ENCODE measurements at places on chromosomes 12 and 14. TPM values are rescaled to one million over a fixed set of nuclear protein-coding genes. Genes with fewer than 3 reads are reported as not detected.
A peak's percentile ranks its signal among the peaks of the same experiment; 100 is the strongest.

AP1G2 gene
- total RNA-seq: 128 TPM

USP44 gene
- 2.8 TPM for total RNA-seq

ERP27 gene
- total RNA-seq: 24.3 TPM

SMIM41 gene
- not detected for total RNA-seq

SP7 gene
- not detected for total RNA-seq

SUPT16H gene
- 87.0 TPM for total RNA-seq

DNA sequence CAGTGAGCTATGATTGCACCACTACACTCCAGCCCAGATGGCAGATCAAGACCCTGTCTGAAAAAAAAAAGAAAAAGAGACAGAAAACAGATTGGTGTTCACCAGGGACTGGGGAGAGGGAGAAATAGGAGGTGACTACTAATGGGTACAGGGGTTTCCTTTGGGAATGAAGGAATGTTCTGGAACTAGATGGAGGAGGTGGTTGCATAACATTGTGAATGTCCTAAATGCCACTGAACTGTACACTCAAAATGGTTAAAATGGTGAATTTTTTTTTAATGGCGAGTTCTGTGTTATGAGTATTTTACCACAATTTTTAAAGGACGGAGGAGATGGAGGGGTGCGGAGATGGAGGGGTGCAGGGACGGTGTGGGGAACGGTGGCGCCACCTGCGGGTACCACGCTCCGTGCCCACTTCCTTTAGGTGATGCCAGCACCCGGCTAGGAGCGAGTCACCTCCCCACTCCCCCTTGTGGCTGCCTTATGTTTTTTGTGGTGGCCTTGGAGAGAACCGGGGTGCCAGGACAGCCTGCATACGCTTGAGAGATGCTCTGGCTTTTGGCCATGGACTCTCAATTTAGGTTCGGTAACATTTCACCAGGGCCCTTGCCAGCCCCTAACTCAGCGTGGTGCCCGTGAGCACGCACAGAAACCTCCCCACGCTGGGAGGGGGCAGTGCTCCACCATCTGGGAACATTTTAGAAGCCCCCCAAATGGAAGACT, 16.1 kb downstream of the UBC start:
- H3K4me3 ChIP-seq: no peak overlapping the region
- no peak overlapping the region for H3K27ac ChIP-seq
- H3K27me3 ChIP-seq: no peaks in the 10 kb centered on the region
- DNase-seq: no peak

GRCh38 chr12:127400221-127400620, 866.7 kb upstream of the TMEM132C start:
- no peaks in the 10 kb centered on the region for H3K4me1 ChIP-seq
- H3K4me3 ChIP-seq: no peak overlapping the region
- H3K27ac ChIP-seq: no peak overlapping the region
- H3K36me3 ChIP-seq: no peaks in the 10 kb centered on the region

GRCh38 chr12:105223352-105223845, 12.6 kb downstream of the APPL2 start:
- H3K27me3 ChIP-seq: no peaks in the 10 kb centered on the region
- no peaks in the 10 kb centered on the region for H3K4me1 ChIP-seq
- no peak for DNase-seq

GRCh38 chr12:91687052-91688017, 458.3 kb downstream of the BTG1 start:
- H3K4me1 ChIP-seq: no peaks in the 10 kb centered on the region
- no peaks in the 10 kb centered on the region for H3K27me3 ChIP-seq
- DNase-seq: no peak
- no peak overlapping the region for H3K4me3 ChIP-seq
- no peak overlapping the region for H3K27ac ChIP-seq

DNA sequence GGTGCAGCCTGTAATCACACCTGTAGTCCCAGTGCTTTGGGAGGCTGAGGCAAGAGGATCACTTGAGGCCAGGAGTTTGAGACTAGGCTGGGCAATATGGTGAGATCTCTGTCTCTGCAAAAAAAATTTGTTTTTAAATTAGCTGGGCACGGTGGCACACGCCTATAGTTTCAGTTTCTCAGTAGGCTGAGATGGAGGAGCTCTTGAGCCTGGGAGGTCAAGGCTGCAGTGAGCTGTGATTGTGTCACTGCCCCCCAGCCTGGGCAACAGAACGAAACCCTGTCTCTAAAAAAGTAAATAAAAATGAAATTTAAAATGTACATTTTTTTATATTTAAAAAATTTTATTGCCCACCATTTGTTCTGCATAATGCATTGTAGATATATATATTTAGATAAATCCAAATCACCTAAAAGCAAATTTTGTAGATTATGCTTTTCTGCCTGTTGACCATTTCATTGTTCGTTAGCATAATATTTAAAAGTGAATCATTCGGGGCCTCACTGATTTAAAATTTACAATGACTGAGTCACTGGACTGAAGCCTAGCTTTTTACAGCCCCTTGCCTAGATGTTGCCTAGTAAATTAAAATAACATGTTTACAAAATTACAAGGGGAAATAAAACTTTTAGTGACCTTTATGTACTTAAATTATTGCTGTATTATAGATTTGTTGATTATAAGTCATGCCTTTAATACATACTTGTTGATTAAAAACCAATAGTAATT, 87.9 kb downstream of the USP15 start:
- DNase-seq: no peak
- H3K4me3 ChIP-seq: no peak overlapping the region
- H3K4me1 ChIP-seq: no peaks in the 10 kb centered on the region

- H3K36me3 ChIP-seq: no peaks in the 10 kb centered on the region
- peaks cover 11% of the 10 kb centered on the region for H3K4me1 ChIP-seq
- no peak overlapping the region for H3K4me3 ChIP-seq
- no peak overlapping the region for H3K27ac ChIP-seq
Observed at GRCh38 chr12:1443421-1444141, 150.8 kb downstream of the FBXL14 start.

DNA sequence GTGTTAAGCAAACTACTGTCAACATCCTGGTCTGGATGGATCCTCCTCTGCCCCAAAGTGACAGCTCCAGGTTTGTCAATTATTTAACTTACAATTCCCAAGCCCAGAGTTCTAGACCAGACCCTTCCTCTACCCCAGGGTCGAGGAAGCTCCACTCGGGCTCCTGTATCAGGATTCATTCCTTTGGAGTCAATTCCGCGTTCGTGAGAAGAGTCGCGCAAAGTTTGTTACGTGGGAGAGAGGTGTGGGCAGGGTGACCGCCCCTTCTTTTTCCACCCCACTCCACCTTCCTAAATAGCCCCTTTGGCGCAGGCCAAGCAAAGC, 479 bp downstream of the SEL1L start:
- peak overlapping the region; percentile 99 for H3K4me3 ChIP-seq
- no peaks in the 10 kb centered on the region for H3K36me3 ChIP-seq

GRCh38 chr12:116594325-116595038, 35.3 kb downstream of the MAP1LC3B2 start:
- H3K4me1 ChIP-seq: peaks cover 46% of the 10 kb centered on the region
- no peaks in the 10 kb centered on the region for H3K27me3 ChIP-seq
- peak overlapping the region; percentile 39 for H3K27ac ChIP-seq
- H3K4me3 ChIP-seq: no peak overlapping the region
- no peaks in the 10 kb centered on the region for H3K36me3 ChIP-seq
- DNase-seq: no peak

DNA sequence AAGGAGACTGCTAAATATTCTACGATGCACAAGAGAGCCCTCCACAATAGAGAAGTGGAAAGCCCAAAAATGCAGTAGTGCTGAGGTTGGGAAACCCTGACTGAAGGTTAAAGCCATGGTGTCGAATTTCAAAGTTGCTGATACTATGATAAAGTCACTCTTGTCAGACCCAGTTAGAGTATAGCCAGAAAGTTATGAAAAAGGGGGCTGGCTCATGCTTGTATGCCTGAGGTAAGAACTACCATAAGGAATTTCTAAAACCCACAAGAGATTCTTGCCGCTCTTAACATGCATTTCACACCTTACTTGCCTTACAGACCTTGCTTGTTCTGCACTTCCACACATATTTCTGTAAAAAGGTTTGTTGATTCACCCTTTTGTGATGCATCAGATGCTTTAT, 184.6 kb downstream of the SLC6A15 start:
- no peak overlapping the region for H3K27ac ChIP-seq
- H3K27me3 ChIP-seq: no peaks in the 10 kb centered on the region
- H3K4me3 ChIP-seq: no peak overlapping the region
- H3K4me1 ChIP-seq: no peaks in the 10 kb centered on the region

- no peaks in the 10 kb centered on the region for H3K4me1 ChIP-seq
- no peak for DNase-seq
- H3K27ac ChIP-seq: no peak overlapping the region
Observed at GRCh38 chr12:130965214-130965613, 11.5 kb downstream of the ADGRD1 start.

- H3K4me3 ChIP-seq: peak overlapping the region; percentile 33
- peaks cover 31% of the 10 kb centered on the region for H3K4me1 ChIP-seq
- no peaks in the 10 kb centered on the region for H3K36me3 ChIP-seq
- H3K27ac ChIP-seq: peak overlapping the region; percentile 84
Observed at GRCh38 chr12:122979908-122980182, 636 bp upstream of the ARL6IP4 start.

DNA sequence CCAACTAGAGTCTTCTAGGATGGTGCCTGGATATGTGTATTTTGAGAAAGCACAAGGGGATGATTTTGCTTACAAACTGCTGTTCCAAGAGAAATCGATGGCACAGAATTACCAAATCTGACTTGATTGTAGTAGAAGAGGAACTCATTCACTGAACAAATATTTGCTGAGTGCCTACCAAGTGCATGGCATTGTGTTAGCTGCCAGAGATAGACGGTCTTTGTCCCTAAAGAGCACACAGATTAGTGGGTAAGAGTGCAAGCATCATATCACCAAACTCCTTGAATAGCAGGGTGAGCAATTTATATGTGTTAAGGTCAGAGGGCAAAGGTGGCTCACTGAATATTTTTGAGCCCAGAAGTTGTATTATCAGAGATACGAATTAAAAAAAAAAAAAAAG, 3.5 kb upstream of the FOXN3 start:
- no peak overlapping the region for H3K4me3 ChIP-seq
- peaks cover 6% of the 10 kb centered on the region for H3K4me1 ChIP-seq
- H3K27me3 ChIP-seq: no peaks in the 10 kb centered on the region
- no peak overlapping the region for H3K27ac ChIP-seq
- no peaks in the 10 kb centered on the region for H3K36me3 ChIP-seq
- no peak for DNase-seq

- no peaks in the 10 kb centered on the region for H3K36me3 ChIP-seq
- no peaks in the 10 kb centered on the region for H3K27me3 ChIP-seq
- H3K27ac ChIP-seq: no peak overlapping the region
- no peak for DNase-seq
- H3K4me1 ChIP-seq: peaks cover 8% of the 10 kb centered on the region
- H3K4me3 ChIP-seq: no peak overlapping the region
Observed at GRCh38 chr12:96402061-96402460, 1.8 kb upstream of the CDK17 start.

GRCh38 chr12:2653461-2653965, 141.3 kb upstream of the FKBP4 start:
- H3K4me1 ChIP-seq: no peaks in the 10 kb centered on the region
- no peak for DNase-seq
- H3K27ac ChIP-seq: no peak overlapping the region
- H3K36me3 ChIP-seq: no peaks in the 10 kb centered on the region

DNA sequence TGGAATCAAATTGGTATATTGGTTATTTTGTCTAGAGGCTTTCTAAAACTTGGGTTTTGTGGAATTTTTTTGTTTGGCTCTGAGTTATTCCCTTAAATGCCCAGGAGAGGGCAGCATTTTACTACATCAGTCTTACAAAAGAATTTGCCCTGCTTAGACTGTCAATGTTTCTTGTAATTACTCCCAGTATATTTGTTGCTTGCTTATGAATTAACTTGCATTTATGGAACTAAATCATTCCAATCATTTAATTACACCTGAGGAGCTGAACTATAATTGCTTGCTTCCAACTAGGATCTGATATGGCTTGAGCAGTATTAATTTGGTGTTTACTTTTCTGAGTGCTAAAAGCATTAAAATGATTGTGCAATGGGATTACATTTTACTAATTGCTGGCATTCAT, 48.7 kb downstream of the MIPOL1 start:
- no peak overlapping the region for H3K27ac ChIP-seq
- H3K36me3 ChIP-seq: no peaks in the 10 kb centered on the region
- no peak overlapping the region for H3K4me3 ChIP-seq

DNA sequence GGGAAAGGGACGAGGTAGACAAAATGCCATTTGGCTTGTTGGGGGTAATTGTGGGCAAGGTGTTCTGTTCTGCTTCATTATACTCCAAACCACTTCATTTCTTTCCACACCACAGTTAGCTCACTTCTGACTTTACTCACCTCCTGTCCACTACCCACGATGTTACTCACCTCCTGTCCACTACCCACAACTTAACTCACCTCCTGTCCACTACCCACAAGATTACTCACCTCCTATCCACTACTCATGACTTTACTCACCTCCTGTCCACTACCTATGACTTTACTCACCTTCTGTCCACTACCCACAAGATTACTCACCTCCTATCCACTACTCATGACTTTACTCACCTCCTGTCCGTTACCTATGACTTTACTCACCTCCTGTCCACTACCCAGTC, 10.1 kb upstream of the TWF1 start:
- no peak for DNase-seq
- H3K27me3 ChIP-seq: no peaks in the 10 kb centered on the region
- no peak overlapping the region for H3K27ac ChIP-seq
- no peak overlapping the region for H3K4me3 ChIP-seq

DNA sequence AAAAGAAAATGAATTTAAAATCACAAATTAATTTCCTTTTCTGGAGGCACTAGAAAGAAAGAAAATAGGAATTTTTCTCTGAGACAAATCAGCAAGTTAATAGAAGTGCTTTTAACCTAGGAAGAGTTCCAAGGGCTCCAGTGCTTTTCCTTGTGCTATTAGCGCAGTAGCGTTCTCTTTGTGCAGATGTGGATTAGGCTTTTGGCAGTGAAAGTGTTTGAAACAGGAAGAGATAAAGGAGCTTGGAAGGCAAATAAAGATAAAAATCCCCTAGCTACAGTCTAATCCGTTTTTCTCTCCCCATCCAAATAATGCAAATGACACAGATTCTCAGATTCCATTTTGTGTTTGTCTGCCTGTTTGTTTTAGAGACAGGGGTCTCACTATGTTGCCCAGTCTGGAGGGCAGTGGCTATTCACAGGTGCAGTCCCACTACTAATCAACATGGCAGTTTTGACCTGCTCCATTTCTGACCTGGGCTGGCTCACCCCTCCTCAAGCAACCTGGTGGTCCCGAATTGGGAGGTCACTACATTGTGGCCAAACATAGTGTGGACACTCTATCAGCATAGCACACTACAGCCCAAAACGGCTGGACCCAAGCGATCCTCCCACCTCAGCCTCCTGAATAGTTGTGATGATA, 166.1 kb downstream of the PAWR start:
- no peak for DNase-seq
- H3K27ac ChIP-seq: no peak overlapping the region
- H3K4me1 ChIP-seq: no peaks in the 10 kb centered on the region
- no peaks in the 10 kb centered on the region for H3K27me3 ChIP-seq
- H3K4me3 ChIP-seq: no peak overlapping the region

GRCh38 chr12:18992336-18992735, 137.2 kb upstream of the PLEKHA5 start:
- no peak for DNase-seq
- no peaks in the 10 kb centered on the region for H3K27me3 ChIP-seq
- no peak overlapping the region for H3K27ac ChIP-seq
- H3K36me3 ChIP-seq: no peaks in the 10 kb centered on the region
- H3K4me3 ChIP-seq: no peak overlapping the region
- H3K4me1 ChIP-seq: no peaks in the 10 kb centered on the region

Measured in thyroid gland (tissue), 4 donors.